Stimulated activated CD4-positive, alpha-beta T cell treated with anti-CD3 and anti-CD28 coated beads, Interleukin-1b, Interleukin-23, amount 100 ng/mL, for 4 hours (primary cell): ENCODE measurements at places on chromosomes 1 and 21.

- DNase-seq: no peak
Observed at GRCh38 chr1:7991504-7992440, 30.3 kb downstream of the PARK7 start.

DNA sequence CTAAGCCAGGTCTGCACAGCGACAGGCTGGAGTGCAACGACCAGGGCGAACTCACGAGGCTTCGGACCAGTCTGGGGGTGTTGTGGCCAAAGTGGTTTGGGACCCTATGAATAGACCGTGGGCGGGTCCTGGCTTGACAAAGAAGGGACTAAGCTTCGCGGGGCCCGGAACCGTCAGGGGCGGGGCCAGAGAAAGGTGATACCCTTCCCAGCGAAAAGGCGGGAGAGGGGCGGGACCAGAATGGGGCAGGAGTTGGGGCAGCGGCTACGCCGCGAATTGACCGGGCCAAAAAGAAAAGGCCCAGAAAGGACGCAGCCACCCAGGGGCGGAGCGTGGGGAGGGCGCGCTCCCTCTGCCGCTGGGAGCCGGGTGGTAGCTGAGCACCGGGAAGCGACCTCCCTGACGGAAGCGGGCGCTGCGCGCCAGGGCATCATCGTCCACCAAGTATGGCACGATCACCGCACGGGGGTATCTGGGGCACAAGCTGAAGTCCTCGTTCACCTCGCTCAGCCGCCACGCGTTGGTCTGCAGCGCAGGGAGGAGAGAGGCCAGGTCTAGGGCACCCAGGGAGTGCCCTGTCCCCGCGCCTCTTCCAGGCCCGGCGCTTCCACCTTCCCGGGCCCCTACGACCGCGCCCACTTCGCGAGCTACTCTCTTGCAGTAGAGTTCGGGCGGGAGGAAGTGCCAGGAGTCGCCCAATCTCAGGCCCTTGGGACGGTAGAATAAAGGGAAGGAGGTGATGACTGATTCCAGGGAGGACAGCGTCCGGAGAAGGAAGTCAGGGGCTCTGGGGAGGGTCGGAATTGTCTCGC is 6.7 kb upstream of the FAM167B start:
- peak; percentile 36 for DNase-seq

DNA sequence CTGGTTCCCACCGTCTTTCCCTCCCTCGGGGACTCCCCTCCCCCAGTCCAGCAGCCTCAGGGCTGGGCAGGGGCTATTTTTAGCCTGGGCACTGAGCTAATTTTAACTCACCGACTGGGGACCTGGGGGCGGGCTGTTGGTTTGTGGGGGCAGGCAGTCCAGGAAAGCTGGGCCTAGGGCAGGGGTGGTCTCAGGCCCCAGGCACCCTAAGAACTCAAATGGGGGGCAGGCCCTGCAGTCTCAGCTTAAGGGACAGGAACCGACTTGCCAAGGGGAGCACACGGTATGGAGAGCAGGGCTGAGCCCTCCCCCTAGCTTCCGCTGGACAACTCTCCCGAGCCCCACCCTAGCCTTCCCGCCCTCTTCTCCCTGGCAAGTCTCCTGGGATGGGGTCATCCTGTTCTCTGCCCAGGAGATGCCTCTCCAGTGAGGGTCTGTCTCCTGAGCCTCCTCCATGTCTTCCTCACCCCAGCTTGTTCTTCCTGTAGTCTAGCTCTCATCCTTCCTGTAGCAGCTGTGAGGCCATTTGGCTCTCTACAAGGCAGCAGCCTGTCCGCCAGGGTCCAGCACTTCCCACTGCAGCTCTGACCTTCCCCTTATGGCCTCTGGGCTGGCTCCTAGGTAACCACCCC is 10.1 kb downstream of the MEF2D start:
- DNase-seq: no peak

DNA sequence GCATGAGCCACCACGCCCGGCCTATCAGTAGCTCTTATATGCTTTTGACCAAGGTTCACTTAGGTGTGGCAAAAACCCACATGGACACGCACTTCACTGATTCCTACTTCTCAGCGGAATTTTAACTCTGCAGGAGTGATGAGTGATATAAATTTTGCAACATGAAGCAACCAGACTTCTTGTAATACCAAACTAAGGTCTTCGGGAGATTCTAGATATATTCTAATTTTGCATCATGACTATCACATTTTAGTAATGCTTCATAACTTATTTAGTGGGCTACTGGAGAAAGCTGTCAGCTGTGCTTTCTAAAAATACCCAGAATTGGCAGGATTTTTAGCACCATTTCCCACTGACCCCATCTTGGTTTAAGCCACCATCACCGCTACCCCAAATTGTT is 27.8 kb downstream of the RHCE start:
- no peak for DNase-seq

- peak; percentile 23 for DNase-seq
Observed at GRCh38 chr1:152048416-152049009, 11.7 kb upstream of the S100A11 start.

DNA sequence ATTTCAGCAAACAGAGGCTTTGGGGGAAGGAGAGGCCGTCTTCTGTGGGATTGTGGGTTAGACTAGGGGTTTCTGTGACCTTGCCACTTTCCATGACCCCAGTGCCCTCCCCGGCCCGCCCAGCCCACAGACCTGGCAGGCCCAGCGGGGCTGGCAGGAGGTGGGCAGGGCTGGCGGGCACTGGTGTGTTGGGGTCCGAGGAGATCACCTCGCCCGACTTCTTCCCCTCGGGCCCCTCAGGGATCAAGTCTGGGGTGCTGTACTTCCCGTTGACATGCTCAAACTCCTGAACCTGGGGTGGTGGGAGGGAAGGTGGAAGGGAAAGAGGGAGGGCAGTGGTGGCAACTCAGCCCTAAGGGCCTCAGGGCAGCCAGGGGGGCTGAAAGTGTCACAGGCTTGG is 56.3 kb downstream of the CHD5 start:
- no peak for DNase-seq

DNA sequence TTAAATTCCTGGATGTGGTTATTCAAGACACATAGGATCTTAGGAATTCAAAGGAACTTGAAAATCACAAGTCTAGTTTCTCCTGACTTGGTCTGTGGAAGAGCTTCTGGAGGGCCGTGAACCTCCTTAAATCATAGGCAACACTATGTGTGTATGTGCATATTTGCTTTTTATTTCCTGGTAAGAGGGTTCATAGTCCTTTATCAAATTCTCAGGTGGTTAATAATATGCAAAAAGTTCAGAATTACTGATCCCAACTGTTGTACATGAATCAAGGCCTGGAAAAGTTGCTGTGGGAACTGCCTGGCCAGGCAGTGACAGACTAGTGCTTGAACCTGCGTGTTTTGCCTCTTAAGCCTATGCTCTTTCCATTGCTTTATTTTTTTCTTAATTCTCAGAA is 12.9 kb downstream of the MTR start:
- DNase-seq: no peak

DNA sequence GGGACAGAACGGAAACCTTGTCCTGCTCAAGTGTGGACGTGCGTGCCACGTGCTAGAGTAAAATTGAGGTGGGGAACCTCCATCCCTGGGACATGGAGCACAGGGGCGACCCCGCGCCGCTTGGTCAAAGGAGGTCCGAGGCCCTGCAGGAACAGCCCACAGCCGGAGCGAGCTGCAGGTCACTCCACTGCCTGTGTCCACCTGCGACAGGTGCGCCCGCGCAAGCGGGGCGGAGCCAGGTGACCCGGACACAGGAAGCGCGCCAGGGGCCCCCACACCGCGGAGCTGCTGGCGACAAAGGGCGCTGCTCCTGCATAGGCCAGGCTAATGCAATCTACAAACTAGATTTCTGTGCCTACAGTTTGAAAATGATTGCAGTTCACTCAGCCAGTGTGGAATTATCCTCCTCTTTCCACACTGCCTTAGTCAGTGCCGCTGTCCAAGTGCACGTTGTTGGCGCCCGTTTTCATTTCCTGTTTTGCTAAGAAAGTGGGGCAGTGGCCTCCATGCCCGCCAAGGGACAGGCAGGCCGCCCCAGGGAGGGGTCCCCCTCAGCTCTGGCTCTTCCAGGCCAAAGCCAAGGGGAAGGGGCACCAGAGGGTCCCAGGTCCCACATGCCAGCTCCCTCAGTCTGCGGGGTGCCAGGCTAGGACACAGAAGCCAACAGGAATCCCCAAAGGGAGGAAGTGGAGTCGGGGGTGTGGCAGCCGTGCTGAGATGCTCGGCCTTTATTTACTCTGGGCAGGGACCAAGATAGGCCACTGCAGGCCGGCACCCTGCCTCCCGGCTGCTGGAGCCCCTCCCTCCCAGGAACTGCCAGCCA is 4.3 kb upstream of the NADK start:
- no peak for DNase-seq

- DNase-seq: no peak
Observed at GRCh38 chr1:94514095-94514727, 27.3 kb downstream of the F3 start.

- DNase-seq: no peak
Observed at GRCh38 chr1:220925707-220926106, 46.5 kb downstream of the HLX start.

DNA sequence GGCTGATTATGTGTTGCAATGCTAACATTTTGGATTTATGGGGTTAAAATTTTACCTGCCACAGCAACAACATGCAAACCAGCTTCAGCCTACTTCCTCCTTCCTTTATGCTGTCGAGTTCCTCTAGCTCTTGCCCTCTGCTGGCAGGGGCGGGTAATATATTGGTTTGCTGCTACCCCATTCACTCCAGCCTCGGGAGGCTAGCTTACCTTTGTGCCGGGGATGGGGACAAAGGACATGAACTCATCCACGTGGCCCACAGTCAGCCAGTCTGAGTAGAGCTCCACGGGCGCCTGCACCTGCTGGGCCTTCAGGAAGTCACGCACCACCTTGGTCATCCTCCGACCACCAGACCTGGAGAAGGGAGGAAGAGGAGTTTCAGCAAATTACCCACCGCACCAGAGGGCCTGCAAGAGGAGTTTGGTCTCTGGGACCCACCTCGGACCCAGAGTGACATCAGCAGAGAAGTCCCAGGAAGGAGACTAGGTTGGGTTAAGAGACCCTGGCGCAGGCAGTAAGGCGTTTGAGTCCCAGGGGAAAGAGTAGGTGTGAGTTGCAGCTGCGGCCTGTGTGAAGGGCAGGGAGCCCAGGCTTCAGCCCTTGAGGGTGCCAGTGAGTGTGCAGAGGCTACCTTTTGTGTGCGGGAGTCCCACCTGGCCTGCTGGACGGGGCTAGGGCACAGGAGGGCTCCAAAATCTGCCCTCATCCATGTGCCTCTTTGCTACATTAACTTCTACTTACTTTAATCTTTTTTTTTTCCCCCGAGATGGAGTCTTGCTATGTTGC is 21.8 kb upstream of the SDHB start:
- DNase-seq: no peak

- no peak for DNase-seq
Observed at GRCh38 chr1:218735436-218736032, 390.4 kb downstream of the TGFB2 start.

- DNase-seq: no peak
Observed at GRCh38 chr1:210195635-210196160, 36.9 kb upstream of the SERTAD4 start.

GRCh38 chr1:71533950-71534349 is 453.1 kb upstream of the ZRANB2 start:
- no peak for DNase-seq

- DNase-seq: no peak
Observed at GRCh38 chr1:39086865-39087409, 60.8 kb downstream of the NDUFS5 start.

DNA sequence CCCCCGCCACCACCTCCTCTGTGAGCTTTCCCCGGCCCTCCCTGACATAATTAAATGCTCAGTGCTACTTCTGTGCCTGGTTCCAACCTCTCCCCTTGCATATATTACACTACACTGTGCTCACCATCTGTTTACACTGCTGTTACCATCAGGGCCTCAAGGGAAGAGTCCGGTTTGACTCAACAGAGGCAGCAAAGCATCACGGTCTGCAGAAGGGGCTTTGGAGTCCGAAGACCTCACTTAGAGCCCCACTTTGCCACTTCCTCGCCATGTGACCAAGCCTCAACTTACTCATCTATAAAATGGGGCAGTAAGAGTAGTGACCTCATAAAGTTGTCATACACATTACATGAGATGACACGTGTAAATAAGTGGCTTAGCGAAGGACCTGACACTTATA is 27.4 kb downstream of the KCNN3 start:
- no peak for DNase-seq

DNA sequence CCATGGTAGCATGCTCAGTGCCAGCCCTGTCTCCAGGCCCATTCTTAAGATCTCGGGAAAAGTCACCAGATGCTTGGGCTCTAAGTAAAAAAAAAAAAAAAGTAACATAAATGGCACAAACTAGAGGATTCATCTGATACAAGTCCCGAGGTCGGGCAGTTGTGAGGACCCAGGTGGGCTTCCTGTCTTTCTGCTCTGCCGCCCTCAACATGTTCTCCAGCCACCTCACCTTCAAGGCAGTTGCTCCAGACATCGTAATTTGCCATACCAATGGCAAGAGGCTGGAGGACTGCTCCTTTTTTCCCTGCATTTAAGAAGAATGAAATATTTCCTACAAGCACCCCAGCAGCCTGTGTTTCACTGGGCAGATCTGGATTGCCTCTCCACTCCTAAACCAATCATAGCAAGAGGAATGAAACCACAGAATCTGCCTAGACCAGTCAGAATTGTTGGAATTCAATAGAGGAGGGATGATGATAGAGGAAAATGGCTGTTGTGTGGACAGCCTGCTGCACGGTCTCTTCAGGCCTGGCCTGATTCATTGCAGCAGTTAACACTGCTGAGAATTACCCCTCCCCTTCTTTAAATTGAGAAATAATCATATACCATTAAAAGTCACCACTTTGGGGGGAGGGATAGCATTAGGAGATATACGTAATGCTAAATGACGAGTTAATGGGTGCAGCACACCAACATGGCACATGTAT is 5.4 kb downstream of the HMGN2 start:
- no peak for DNase-seq

DNA sequence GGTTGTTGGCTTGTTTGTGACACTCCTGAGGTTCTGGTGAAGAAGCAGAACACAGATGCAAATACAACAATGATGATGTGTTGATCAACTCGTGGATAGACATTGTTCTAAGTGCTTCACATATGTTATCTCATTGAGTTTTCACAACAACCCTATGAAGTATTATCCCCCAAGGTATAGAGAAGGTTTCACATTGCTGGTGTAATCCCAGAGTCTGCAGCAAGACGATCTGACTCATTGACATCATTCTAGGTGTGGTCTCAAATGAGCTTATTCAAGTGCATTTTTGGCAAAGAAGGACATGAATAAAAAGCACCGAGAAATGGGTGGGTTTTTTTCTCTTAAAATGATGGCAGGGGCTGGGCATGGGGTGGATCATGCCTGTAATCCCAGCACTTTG is 64.1 kb upstream of the SCAF4 start:
- DNase-seq: no peak

GRCh38 chr21:25637851-25638659 is 1.0 kb upstream of the JAM2 start:
- no peak for DNase-seq

DNA sequence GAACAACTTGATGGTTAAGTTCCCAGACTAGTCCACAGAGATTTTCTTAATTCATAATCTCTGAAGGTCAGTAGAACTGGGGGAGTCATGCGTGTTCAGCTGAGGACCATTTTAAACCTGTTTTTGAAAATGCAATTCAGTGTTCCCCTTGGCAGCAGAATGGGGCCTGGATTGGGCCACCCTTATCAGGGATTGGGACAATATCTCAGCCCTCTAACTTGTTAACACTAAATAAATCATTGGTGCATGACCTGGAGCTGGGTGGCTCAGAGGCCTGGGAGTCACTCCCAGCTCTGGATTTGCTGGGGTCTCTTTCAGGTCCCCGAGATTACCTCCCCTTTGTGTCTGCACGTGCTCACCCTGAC is 55.3 kb downstream of the MRPS6 start:
- no peak for DNase-seq
